ENCODE measurements at places on chromosomes 7 and 10.

- DNase-seq, result peak; percentile 69
Measured at GRCh38 chr10:114541081-114541796, 116.8 kb downstream of the ABLIM1 start.

DNA sequence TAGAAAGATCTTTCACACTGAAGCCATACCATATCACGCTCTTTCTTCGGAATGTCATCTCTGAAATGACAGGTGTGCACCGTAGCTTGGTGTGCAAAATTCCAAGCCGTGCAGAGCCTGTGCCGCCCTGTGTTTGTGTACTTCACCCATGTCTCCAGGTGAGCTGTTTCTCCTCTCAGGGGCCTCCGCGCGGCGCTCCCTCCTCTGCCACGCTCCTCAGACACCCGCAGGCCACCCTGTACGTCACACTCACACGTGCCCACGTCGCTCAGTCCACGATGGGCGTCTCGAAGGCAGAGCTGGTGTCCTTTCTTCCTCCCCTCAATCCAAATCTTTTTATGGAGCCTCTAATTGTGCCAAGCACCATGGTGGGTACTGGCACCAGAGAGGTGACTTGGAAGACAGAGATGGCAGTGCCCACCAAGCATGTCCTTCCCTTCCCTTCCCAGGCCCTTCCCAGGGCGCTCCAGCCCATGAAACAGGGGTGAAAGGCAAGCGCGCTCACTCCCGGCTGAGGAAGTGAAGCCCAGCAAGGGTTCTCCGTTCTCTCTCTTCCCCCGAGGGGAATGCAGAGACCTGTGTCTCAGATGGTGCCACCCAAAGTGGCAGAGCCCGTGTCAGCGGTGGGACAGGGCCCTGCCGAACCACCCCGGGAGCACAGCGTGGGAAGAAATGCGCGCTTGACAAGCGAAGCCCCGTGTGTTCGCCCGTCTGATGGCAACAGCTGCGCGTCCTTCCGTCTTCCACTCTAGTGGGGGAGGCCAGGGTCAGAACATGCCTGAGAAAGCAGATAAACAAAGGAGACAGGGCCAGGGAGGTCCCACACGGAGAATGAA is 292.5 kb upstream of the SHH start:
- DNase-seq, result no peak

GRCh38 chr10:131805696-131806095 is 95.1 kb upstream of the PPP2R2D start:
- no peak for DNase-seq

DNA sequence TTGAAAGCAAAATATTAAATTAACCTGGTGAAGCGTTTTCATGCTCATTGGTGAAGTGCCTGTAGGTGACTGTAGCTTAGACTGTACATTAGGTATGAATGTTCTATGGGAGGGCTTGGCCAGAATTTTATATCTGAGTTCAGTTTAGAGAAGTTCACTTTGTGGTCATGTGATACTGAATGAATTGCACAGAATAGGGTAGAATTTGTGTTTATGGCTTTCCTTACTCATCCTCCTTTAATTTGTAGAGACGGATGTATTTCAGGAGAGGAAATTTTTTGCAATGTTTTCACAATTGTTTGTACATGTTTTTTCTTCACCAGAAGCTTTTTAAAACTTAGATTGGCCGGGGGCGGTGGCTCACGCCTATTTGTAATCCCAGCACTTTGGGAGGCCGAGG is 32.3 kb downstream of the REEP3 start:
- no peak for DNase-seq

DNA sequence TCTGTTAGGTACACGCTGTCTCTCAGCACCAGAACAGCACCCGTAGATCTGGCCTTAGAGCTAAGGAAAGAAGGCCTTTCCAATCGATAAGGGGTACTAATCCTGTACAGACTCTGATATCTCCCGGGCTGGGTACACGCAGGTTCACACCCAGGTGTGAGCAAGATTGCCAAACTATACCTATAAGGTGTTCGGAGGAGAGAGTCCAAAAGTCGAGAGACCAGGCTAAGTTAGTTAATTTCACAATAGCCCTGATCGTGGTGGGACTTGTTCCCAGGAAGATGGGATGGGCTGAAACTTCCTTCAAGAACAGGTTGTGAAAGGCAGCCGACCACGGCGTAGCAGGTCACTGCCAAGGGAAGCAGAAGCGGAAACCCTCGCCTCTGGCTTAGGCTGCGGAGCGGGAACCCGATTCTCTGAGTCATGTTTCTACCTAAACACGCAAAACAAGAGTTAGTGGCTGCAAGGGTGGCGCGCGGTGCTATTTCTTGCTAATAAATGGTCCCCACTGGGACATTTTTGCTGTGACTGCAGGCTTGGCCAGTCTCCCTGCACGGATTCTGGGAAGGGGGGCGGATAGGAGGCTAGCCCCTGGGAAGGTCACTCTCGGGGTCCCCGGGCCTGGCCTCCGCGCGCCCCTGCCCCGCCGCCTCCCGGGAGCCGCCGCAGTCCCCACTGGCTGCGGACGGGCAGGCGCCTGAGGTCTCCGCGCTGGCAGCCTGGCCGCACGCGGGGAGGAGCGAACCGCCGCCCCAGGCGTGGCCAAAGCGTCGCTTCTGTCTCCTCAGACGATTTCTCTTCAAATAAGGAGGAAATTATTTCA is 75.4 kb upstream of the PDSS1 start:
- peak; percentile 53 for DNase-seq

- no peak for DNase-seq
Measured at GRCh38 chr10:102705531-102705930, 8.7 kb downstream of the ARL3 start.

GRCh38 chr10:89163265-89163995 is 43.7 kb downstream of the CH25H start:
- peak; percentile 31 for DNase-seq

DNA sequence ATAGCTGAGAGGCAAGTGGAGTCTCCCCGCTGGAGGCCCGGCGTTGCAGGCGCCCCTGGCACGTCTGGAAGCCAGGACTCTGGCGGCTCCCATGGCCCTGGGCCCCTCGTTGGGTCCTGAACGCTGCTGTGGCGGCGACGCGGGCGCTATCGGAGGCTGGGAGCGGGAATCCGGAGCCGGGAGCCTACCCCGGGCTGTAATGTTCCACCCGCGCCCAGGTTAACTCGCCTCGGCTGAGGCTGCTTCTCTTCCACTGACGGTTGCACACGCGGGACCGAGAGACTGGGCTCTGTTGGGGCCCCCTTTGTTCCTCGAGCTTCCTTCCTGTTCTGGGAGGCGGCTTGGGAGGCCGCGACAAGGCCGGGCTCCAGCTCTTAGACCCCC is 1.3 kb upstream of the HOXA5 start:
- no peak for DNase-seq

DNA sequence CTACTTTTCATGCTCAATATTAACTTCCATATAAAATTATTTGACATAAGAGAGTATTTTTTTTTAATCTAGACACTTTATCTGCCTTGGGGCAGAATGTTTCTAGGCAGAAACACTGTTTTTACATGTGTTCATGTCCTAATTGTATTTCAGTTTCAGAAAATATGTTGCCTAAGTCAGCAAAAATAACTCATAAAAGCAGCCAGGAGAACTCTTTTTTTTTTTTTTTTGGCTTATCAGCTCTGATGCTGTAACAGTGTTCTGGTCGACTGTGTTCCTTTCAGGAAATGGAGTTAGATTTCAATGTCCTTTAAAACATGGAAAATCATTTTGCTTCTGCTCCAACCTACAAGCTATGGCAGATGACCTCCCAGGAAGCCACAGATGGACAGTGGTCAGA is 63.2 kb upstream of the OPALIN start:
- no peak for DNase-seq

- DNase-seq, result no peak
Measured at GRCh38 chr7:72234086-72234485, 178.1 kb downstream of the CALN1 start.

DNA sequence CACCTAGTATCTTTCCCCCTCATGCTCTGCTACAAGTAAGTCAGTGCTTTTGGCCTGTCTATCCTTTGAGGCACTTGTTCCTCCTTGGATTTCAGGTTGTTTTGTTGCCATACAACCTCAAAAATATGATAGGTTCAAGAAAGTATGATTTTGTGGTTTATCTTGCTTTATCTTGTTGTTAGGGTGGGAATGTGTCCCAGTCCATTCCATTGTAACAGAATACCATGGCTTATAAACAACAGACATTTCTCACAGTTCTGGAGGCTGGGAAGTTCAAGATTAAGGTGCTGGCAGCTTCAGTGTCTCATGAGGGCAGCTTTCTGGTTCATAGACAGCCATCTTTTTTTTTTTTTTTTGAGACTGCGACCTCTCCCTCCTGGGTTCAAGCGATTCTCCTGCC is 72.1 kb downstream of the TMEM270 start:
- no peak for DNase-seq

DNA sequence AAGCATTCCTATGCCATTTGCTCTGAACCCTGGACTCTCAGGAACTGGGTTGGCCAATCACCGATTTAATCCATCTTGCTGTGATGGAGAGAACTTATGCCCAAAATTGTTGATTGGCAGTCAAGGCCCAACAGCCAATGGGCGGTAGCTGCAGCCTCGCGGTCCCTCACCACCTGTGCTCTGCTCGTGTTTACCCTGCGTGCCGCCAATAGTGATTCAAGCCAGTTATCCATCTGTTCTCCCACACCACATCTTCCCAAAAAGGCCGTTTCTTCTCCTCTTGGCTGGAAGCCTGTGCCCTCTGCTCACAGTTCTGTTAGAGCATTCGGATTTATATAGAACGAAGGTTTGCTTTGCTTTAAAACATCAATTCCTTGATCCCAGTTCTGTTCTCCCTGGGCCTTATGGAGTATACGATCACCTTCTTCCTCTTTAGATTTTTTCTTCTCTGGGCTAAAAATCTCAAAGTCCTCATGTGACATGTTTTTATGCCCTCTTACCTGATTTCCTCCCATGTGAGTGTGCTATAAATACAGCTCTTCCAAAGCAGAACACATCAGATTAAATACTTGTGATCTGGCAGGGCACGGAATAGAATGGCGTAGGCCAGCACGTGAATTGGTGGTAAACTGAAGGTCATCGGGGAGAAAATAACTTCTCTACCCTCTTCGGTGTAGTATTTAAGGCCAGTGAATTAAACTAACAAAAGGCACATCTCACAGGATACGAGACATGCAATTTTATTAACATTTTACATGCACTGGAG is 212.8 kb downstream of the NSUN6 start:
- DNase-seq, result peak; percentile 51

GRCh38 chr10:111137007-111137406 is 60.2 kb downstream of the ADRA2A start:
- DNase-seq, result no peak

DNA sequence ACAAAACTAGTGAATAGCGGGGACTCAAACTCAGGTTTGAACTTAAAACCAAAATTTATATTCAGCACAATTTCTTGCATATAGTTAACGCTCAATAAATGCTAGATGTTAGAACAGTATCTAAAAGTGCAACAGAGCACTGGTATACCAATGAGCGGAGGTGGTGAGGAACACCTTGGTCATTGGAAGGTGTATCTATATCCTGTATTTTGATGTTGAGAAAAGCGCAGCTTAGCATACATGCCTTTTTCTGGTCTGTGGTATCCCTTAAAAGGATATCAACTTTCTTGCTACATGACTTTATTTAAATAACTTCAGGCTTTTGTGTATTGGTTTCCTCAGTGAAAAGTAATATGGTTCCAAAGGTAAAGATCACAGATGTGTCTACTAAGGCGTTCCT is 33.3 kb upstream of the DNAJB12 start:
- no peak for DNase-seq

DNA sequence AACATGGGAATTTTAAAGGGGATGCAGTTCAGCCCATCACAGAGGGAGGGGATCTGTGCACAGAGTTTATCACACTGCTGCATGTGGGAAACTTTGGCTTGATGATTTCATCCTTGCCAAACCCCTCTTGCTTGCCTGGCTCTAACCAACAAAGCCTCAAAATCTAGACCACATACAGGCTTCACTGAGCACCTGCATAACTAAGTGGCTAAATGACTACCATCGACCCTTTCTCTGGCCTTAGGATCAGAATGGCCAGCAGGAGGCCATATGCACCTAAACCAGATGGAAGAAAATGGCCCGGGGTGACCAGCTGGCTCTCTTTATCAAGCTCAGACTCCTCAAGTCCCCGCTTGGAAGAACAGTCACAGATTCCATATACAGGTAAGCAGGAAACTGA is 15.6 kb upstream of the ZNF25 start:
- no peak for DNase-seq

- DNase-seq, result no peak
Measured at GRCh38 chr7:49091089-49091488, 166.7 kb downstream of the CDC14C start.

GRCh38 chr10:71216751-71217265 is 4.4 kb downstream of the UNC5B start:
- no peak for DNase-seq

GRCh38 chr10:110805292-110805691 is 66.4 kb upstream of the PDCD4 start:
- DNase-seq, result no peak

GRCh38 chr10:112716924-112717413 is 233.1 kb upstream of the TCF7L2 start:
- DNase-seq, result no peak

- DNase-seq, result no peak
Measured at GRCh38 chr7:92916770-92917224, 80.4 kb upstream of the CDK6 start.

GRCh38 chr10:17464545-17464944 is 10.2 kb upstream of the ST8SIA6 start:
- DNase-seq, result no peak

- DNase-seq, result no peak
Measured at GRCh38 chr7:30249316-30249715, 35.1 kb upstream of the ZNRF2 start.

GRCh38 chr7:157900556-157900955 is 563.8 kb downstream of the DNAJB6 start:
- DNase-seq, result no peak

DNA sequence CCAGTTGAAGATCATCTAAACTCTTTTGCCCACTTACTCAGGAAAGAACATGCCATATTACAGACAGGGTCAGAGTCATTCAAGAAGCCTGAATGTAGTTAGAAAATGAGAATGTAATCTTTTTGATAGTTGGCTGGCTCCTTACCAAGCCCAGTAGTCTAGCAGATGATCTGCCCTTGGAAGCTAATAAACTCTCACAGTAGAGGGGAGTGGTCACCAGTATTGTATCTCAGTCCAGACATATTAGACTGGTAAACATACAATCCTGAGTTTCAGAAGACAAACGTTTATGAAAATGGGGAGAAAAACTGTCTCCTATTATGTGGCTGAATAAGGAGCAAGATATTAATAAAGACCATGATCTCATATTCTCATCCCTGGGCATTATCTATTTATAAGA is 65.3 kb downstream of the SEPTIN7 start:
- no peak for DNase-seq

DNA sequence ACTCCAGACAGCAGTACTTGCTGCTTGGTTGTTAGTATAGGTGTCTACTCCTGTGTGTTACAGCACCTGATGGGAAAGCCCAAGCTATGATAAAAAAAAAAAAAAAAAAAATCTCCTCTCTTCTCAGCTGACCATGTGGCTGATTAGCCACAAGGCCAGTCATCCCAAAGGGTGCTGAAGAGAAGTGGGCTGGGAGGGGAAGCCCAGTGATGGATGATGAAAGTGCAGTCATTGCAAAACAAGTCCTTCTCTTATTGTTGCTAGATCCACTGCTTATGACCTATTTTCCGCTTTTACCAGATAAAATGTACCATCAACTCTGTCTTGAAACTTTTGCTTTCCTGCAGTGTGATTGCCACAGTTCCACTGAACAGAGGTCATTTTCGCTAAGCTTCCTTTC is 1092.5 kb upstream of the C7orf33 start:
- DNase-seq, result no peak
